ENCODE measurements at places on chromosomes 12 and 14.
A peak's percentile ranks its signal among the peaks of the same experiment; 100 is the strongest.

DNA sequence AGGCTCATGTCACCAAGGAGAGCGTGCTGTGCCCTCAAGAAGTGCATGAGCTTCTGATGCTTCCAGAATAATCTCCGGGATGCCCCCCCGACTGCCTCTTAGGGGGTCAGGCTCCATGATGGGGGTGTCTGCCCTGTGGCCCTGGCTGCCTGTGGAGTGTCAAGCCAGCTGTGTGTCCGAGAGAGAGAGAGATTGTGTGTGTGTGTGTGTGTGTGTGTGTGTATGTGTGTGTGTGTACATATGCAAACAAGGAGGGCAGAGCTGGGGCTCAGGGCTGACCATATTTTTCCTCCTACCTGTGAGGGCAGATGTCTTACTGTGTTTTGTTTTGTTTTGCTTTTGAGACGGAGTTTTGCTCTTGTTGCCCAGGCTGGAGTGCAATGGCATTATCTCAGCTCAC lies 5.6 kb upstream of the ALDH2 start:
- DNase-seq, result peak; percentile 50

DNA sequence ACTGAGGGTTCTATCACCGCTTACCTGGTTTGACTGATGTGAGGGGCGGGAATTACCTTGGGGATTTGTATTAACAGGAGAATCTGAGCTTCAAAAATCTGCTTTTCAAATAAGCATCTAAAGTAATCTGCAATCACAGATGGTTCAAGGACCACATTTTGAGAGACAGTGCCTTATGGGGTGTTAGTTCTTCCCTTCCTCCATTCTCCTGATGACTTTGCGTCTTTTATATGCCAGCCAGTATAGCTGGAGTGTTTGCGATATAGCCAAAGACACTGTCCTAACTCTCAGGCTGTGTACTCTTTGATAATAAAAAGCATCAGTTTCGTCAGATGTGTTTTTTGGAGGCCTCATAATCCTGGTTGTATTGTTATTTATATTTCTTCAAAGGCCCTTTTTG lies 39.5 kb downstream of the PPHLN1 start:
- no peak for DNase-seq

DNA sequence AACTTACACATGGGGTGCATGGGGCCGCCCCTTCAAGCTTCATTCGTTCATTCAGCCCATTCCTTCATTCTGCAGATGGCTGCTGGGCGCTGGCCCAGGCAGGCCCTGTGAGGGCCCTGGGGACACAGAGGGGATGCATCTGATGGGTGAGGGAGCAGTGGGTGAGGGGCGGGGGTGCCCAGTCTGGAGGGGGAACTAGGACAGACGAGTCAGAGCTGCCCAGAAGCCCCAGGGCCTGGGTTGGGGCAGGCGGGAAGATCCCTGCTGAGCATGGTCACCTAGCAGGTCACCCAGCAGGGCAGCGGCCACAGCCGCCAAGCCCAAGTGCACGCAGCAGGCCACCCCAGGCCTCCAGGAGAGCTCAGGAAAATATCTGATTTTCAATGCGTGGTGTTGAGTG lies 14.1 kb downstream of the TRMT61A start:
- DNase-seq, result no peak

DNA sequence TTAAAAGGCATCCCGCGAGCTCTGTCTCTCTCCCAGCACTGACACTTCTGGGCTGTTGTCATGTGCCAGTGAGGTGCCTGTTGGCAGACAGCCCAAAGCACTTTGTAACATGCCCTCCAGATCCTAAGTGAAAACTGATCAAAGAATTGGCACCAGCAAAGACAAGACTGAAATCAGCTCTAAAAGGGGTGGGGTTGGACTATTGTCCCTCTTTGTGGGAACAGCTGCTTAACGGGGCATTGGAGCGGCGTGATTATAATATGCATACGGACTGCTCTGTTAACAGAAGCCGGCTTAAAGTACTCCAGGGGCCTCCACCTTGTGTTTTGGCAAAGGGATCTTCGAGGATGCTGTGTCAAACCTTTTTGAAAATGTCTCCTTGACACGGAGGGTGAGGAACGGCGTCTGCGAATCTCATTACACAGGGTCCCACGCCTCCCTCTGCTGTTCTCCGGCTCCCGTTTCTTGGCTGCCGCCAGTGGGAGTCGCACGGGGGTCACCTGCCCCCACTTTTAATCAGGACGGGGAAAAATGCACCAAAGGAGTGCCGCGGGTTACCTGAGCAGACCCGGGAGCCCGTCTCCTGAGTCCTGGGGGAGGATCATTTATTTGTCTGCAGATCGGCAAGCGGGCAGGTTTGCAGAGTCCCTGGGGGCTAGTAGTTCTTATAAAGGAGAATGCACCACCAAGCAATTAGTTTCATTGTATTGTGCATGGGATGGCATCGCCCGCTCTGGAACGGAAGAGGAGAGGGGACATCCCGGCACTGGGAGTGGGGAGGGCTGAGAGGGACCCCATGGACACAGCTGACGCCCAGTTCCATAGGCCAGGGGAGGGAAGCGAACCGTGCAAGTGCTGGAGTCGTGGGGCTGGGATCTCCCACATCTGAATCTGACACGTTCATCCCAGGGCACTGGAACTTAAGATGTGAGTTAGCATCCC lies 44.3 kb downstream of the SPRING1 start:
- no peak for DNase-seq
